ENCODE measurements at places on chromosomes 16 and 17. TPM values are rescaled to one million over a fixed set of nuclear protein-coding genes. Genes with fewer than 3 reads are reported as not detected.

Gene ARL5C
- 0.58 TPM for total RNA-seq

Gene MYH1
- not detected for total RNA-seq

Gene SPECC1
- total RNA-seq: 76.5 TPM

Gene KRT20
- 0.18 TPM for total RNA-seq

Gene CCNF
- 31.4 TPM for total RNA-seq

Gene TLE7
- not detected for total RNA-seq

Gene ADAP2
- 2.5 TPM for total RNA-seq

Gene KRTAP4-6
- total RNA-seq: not detected

Gene KRT13
- 1.4 TPM for total RNA-seq
